ENCODE measurements at places on chromosomes 4 and X.
A peak's percentile ranks its signal among the peaks of the same experiment; 100 is the strongest.

GRCh38 chr4:1345903-1346780 is 866 bp upstream of the UVSSA start:
- peak; percentile 19 for DNase-seq

GRCh38 chr4:187232196-187232595 is 508.5 kb upstream of the FAT1 start:
- DNase-seq: no peak

- no peak for DNase-seq
These were observed 547.0 kb downstream of the ARAP2 start for GRCh38 chr4:35697210-35697736.

DNA sequence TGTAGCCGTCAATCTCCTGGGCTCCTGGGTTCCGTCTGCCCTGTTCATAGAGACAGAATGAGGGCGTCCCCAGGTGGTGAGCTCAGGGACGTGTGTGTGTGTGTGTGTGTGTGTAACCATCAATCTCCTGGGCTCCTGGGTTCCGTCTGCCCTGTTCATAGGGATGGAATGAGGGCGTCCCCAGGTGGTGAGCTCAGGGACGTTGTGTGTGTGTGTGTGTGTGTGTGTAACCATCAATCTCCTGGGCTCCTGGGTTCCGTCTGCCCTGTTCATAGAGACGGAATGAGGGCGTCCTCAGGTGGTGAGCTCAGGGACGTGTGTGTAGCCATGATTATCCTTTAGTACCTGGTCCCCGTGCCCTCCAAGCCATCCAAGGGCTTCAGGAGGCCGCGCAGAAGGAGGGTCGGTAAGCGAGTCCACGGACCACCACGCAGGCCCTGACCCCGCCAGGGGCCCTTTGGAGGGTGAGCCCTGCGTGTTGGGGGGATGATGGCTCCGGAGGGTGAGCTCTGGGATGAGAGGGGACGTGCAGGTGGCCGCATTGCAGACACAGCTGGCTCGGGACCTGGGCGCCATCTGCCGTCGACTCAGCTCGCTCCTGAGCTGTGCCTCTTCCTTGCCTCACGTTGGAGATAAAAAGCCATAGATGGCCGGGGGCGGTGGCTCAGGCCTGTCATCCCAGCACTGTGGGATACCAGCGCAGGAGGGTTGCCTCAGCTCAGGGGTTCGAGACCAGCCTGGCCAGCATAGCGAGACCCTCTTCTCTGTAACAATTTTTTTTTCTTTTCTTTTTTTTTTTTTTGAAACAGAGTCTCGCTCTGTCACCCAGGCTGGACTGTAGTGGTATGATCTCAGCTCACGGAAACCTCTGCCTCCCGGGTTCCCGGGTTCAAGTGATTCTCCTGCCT is 5.4 kb upstream of the GTPBP6 start:
- DNase-seq: peak; percentile 75

DNA sequence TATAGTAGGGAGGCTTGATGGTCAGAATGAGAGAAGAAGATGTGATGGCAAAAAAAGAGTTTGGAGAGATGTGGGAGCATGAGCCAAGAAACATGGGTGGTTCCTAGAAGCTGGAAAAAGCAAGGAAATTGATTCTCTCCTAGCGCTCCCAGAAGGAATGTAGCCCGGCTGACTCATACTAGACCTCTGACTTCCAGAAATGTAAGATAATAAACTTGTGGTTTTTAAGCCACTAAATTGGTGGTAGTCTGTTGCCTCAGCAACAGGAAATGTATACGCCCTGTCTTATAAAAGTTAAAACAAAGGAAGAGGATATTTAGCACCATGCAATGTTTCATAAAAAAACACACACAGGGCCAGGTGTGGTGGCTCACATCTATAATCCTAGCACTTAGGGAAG is 182.7 kb upstream of the PCDH7 start:
- DNase-seq: peak; percentile 61

GRCh38 chr4:1043651-1044468 is 32.4 kb downstream of the FGFRL1 start:
- peak; percentile 96 for DNase-seq

GRCh38 chr4:165768281-165768680 is 104.8 kb upstream of the TLL1 start:
- DNase-seq: no peak

GRCh38 chr4:98828801-98829200 is 100.1 kb downstream of the EIF4E start:
- DNase-seq: peak; percentile 16

DNA sequence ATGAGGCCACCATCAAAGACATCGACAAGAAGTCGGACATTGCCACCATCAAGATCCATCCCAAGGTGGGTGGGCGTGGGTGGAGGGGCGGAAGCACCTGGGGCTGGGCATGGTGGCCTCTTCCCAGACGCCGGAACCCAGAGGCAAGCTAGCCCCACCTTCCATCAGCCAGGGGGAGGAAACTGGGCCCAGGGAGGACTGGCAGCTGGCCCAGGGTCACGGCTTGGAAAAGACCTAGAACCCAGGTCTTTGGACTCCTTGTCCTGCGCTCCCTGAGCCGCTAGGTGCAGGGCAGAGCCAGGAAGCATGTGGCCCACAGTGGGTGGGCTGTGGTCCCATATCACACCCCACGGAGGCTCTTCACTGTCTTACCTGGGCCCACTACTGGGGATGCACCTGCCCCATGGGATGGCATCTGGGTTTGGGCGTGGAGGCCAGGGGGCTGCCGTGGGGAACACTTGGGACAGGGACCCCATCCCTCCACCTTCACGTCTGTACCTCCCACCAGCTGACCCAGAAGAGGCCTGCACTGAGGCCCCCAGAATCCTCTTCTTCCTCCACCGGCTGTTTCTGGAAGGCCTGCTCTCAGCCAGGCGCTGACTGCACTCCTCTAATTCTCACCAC is 17.3 kb downstream of the HTRA3 start:
- no peak for DNase-seq

DNA sequence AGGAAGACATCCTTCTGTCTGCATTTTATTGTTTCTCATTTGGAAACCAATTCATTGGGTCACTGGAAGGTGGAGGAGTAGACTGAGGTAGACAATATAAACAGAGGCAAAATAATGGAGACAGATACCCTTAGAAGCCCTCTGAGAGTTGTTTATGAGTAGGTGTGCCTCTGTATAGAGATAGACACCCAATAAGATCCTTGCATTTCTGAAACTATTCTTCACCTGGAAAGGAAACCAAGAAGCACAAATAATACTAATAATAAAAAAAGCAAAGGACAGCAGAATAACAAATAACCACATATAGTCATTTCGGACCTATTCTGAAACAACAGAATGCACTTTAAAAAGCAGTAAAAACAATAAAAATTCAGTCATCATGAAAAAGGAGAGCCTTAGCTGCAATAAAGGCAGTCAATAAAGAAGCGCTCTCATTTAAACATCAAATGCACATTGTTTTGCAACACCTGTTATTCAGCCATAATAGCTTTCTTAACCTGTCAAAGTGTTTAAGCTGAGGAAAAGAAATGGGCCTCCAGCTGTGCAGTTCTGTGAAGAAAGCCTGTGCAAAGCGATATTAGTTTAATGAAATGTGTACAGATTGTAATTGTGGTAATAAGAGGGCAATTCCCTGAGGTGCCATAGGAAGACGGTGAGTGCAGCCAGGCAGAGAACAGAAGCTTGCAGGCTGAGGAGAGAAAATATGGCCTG is 904.2 kb downstream of the STPG2 start:
- DNase-seq: no peak

- peak; percentile 6 for DNase-seq
These were observed 356.1 kb downstream of the HNRNPD start for GRCh38 chr4:82017680-82018079.

DNA sequence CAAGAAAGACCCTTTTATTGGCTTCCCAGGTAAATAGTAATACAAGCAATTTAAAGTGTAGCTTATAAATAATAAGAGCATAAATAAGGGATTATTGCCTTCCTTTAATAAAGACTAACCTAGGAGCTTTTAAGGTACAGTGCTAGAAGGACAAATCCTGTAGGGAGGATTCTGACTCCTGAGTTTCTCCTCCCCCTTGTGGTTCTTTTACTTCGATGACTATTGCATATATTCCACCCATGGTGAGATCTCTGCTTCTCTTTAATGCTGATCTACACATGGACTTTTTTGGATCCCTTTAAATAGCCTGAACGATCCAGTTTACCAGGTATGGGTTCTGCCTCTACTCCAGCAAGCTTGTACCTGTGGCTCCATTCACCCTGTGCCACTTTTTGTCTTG is 2.5 kb downstream of the GALNT7 start:
- DNase-seq: peak; percentile 16

DNA sequence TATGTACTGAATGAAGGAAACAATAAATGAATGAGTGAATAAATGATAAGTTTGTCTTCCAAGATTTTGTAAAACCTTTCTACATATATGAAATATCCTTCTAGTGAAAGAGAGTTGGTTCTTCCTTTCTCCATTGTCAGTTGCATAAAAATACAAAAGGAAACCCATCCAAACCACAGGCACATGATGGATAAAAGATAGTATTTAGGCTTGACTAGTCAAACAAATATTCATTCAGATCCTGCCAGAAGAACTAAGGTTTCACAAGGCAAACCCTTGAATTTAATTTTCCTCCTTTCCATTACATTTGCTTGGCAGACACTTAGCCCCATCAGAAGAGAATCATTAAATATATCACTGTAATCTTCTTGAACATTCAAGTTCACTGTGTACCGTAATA is 208.4 kb downstream of the COL25A1 start:
- DNase-seq: no peak

GRCh38 chr4:130092187-130093015 is 996.4 kb downstream of the C4orf33 start:
- no peak for DNase-seq

GRCh38 chrX:40298572-40299479 is 201.1 kb upstream of the BCOR start:
- no peak for DNase-seq

DNA sequence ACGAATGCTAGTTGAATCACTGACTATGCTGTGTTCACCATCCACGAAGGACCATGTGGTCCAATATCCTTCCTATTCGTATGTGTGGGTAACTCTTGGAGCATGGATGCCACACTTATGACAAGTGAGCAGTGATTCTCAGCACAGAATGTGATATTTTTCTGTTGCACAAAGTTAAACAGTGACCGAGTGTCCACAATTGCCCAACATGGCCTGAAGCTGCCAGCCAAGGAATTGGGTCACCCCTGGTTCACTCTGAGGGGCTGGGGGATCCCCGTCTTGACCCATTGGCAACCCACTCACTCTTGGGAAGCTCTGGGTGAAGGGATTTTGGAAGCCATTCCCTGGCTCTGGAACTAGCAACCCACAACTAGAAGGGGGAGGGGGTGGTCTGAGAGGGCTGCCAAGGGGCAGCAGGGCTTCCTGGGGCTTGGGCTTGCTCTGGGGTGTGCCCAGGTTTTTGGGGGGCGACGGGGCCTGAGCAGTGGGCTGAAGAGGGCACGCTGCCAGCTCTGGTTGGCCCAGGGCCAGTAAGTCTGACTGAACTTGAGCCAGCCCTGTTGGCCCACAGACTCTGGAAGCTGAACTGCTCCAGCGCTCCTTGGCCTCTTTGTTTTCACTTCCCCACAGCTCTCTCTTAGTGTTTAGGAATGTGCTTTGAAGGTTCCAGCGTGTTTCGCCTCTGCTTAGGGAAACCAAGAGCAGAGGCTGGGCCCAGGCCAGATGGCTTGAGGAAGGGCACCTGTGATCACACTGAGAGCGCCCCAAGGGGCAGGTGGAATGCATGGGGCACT is 43.1 kb upstream of the BCOR start:
- peak; percentile 49 for DNase-seq

GRCh38 chrX:49257074-49257790 is 7.3 kb downstream of the FOXP3 start:
- no peak for DNase-seq

Data from SW480 (cell line).